Naive thymus-derived CD4-positive, alpha-beta T cell (primary cell): ENCODE measurements at places on chromosomes 4 and X.

- no peaks in the 10 kb centered on the region for H3K36me3 ChIP-seq
- no peak overlapping the region for H3K4me3 ChIP-seq
- no peaks in the 10 kb centered on the region for H3K4me1 ChIP-seq
Observed at GRCh38 chr4:79831701-79832514, 241.1 kb downstream of the ANTXR2 start.

DNA sequence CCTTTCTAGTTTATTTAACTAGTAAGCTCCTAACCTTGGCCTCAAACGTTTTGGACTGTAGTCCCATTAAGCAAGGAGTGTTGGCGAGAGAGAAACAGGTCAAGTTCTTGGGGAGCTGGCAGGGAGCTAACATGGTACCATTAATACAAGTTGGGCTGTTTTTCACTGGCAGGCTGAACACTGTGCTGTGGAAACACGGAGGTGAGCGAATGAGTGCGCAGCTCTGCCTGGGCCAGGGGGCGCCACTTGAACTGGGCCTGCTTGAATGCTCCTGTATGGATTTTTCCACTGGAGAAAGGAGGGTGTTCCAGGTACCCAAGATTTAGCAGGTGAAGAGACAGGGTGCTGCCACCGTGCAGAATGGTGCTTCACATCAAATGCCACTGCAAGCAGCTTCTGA is 7.4 kb upstream of the SMS start:
- no peaks in the 10 kb centered on the region for H3K36me3 ChIP-seq
- H3K27ac ChIP-seq: no peak overlapping the region
- no peaks in the 10 kb centered on the region for H3K4me1 ChIP-seq
- no peak for DNase-seq
- no peaks in the 10 kb centered on the region for H3K27me3 ChIP-seq
- no peak overlapping the region for H3K4me3 ChIP-seq

DNA sequence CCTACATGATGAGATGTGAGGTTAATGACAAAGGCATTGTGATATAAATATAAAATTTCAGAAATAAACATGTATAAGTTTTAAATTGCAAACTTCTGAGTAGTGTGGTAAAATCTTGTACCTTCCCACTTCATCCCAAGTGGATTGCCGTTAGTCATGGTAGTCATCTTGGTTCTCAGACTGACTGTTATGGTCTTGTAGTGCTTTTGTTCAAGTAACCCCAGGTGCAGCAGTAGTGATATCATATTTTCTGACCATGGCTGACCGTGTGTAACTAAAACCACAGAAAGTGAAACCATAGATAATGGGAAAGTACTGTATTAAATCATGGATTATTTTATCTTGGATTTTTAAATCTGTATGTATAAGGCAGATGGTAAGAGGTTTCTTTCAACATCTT is 74.8 kb upstream of the SLIT2 start:
- no peaks in the 10 kb centered on the region for H3K36me3 ChIP-seq
- no peak for DNase-seq
- no peak overlapping the region for H3K27ac ChIP-seq
- no peaks in the 10 kb centered on the region for H3K27me3 ChIP-seq
- no peaks in the 10 kb centered on the region for H3K4me1 ChIP-seq

DNA sequence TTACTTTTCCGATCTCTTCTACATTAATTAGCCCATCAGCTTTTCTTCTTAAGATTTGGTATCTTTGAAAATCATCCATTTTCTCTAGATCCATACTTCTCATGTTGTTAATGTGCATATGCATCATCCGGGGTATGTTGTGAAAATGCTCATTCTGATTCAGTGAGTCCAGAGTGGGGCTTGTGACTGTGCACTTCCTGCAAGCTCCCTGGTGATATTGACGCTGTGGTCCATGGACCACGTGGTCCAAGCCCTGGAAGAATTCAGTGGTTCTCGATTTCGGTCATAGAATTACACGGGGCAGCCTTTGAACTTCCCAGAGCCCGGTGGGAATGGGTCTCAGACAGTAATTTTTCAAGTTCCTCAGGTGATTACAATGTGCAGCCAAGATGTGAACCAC is 69.8 kb downstream of the ZFX start:
- H3K27me3 ChIP-seq: no peaks in the 10 kb centered on the region
- H3K27ac ChIP-seq: no peak overlapping the region
- no peak overlapping the region for H3K4me3 ChIP-seq
- H3K36me3 ChIP-seq: no peaks in the 10 kb centered on the region
- H3K4me1 ChIP-seq: no peaks in the 10 kb centered on the region

GRCh38 chrX:46628460-46629371 is 55.2 kb downstream of the CHST7 start:
- H3K27ac ChIP-seq: no peak overlapping the region
- no peaks in the 10 kb centered on the region for H3K36me3 ChIP-seq
- no peak overlapping the region for H3K4me3 ChIP-seq
- no peaks in the 10 kb centered on the region for H3K4me1 ChIP-seq
- H3K27me3 ChIP-seq: no peaks in the 10 kb centered on the region

DNA sequence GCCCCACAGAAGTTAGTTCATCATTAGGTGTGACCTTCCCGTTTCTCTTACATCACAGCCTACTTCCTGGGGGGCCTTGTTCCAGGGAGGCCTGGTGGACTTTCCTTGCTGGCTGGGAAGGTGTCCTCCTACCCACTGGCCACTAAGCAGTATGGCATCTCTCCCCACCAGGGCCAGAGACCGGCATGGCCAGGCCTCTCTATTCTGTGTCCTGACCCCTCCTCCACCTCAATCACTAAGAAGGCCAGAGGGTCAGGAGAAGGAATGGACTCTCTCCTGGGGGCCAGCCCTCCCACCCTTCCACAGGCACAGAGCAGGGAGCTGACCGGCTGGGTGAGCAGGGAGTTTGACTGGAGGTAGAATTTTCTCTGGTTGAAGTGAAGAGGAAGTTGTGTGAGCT is 81.9 kb downstream of the PJA1 start:
- no peaks in the 10 kb centered on the region for H3K36me3 ChIP-seq
- DNase-seq: no peak
- H3K27me3 ChIP-seq: no peaks in the 10 kb centered on the region
- no peaks in the 10 kb centered on the region for H3K4me1 ChIP-seq
- H3K27ac ChIP-seq: no peak overlapping the region

GRCh38 chr4:1940566-1940965 is 68.2 kb downstream of the NELFA start:
- no peaks in the 10 kb centered on the region for H3K4me1 ChIP-seq
- H3K4me3 ChIP-seq: no peak overlapping the region

- no peak for DNase-seq
- no peak overlapping the region for H3K4me3 ChIP-seq
- H3K36me3 ChIP-seq: no peaks in the 10 kb centered on the region
- peaks cover 12% of the 10 kb centered on the region for H3K4me1 ChIP-seq
- no peaks in the 10 kb centered on the region for H3K27me3 ChIP-seq
Observed at GRCh38 chr4:113908829-113909228, 70.6 kb downstream of the ARSJ start.

DNA sequence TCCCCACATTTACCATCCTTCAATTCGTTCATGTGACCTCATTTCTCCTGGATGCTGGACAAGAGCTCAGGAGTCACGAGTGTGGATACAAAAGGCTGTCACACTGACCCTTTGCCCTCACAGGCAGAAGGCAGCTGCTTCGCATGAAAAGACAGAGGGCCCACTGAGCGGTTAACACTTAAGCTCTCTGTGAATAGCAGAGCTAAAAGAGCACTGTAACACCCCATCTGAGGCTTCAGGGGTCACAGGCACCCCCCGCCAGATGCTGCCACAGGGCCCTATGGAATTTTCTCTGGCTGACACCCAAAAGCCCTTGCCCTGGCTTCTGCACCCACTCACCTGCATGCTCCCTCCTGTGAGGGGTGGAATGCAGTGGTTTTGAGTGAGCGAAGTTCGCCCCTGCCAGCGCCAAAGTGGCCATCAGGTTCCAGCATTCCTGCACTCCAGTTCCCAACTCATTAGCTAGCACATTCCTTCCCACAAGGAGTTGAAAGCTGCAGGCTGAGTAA is 360.9 kb downstream of the PPP3CA start:
- no peaks in the 10 kb centered on the region for H3K36me3 ChIP-seq
- H3K4me1 ChIP-seq: no peaks in the 10 kb centered on the region
- no peak for DNase-seq
- no peak overlapping the region for H3K27ac ChIP-seq

DNA sequence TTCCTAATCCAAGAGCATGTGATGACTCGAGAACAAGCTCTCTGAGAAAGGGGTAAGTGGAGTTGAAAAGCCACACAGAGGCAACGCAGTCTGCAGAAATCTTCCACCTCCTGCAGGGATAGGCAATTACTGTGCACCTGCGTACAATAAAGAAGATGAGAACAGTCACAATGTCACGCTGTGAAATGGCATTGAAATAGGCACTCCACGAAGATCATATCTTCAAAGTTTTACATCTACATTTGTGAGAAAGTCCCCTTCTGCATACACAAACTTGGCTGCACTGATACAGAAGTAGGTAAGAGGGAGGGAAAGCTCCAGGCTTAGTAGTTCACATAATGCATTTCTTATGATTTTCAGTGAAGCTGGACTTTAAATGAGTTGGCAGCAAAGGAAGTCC is 27.1 kb downstream of the DDX60L start:
- H3K4me3 ChIP-seq: no peak overlapping the region
- no peaks in the 10 kb centered on the region for H3K4me1 ChIP-seq
- no peak overlapping the region for H3K27ac ChIP-seq
- no peaks in the 10 kb centered on the region for H3K27me3 ChIP-seq
